Fibroblast of villous mesenchyme (primary cell): ENCODE measurements at places on chromosomes 7 and 10. TPM values are rescaled to one million over a fixed set of nuclear protein-coding genes. Genes with fewer than 3 reads are reported as not detected.
A peak's percentile ranks its signal among the peaks of the same experiment; 100 is the strongest.

DNA sequence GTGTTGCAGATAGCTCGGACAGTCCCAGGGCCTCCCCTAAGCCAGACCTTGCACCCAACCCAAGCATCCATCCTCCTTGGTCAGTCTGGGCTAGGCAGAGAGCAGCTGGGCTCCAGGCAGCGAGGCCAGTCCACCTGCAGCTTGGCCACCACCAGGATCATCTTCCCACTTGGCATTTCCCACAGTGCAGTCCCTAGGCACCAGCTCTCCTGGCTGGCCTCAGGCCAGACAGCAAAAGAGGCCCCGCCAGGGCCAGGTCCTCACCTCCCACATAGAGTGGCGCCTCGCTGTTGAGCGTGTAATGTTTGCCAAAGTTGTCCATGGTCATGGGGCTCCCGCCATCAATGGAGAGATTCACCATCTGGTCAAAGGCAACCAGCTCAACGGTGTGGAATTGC lies 171.7 kb downstream of the LCOR start:
- no peak for DNase-seq

The LRIT1 gene
- not detected in 2 replicates for total RNA-seq

The TMEM184A gene
- total RNA-seq = 0.64 and 0.86 TPM in 2 replicates

The KLF14 gene
- under 0.01 TPM in 2 replicates for total RNA-seq

The GHRHR gene
- not detected in 2 replicates for total RNA-seq

DNA sequence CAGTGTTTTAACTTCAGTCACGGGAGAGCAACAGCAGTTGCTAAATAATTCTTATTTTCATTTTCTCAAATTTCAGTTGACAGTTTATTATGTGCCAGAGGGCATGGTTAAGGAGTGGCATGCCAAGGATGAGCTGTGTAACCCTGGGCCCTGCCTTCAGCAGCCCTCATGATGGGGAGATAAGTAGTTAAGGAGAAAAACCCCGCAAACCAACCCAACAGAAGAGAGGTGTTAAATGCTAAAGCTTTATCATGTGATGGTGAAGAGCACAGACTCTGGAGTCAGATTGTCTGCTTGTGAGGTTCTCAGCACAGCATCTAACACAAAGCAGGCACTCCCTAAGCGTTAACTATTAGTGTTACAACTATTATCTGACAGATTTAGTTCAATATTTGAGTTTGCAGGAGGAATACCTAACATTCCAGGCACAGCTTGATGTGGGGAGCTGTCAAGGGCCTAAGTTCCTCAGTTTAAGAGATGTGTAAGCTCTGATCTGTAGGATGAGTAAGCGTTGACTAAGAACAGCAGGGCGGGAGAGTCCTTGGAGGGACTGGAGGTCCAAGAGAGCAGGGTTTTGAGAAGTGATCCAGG lies 29.6 kb downstream of the STAM start:
- peak; percentile 95 for DNase-seq

DNA sequence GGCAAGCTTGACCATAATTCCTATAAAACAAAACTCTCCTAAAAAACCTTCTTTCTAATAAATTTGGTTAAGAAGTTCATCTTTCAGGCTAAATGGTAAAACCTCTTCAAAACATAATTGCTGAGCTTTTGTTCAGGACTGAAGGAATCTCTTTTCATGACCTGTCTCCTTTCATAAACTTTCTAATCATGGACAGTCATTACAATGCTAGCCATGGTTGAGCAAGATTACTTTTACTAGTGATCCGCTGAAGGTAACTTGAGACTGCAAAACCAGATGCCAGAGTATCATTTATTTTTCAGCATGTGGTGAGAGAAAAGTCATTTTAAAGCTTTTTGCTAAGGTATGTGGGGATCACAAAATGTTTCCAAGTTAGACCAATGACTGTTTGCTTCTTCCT lies 186.4 kb upstream of the RHOBTB1 start:
- DNase-seq = peak; percentile 21

- DNase-seq = no peak
These were observed 641.0 kb upstream of the NRP1 start for GRCh38 chr10:33975481-33975880.

DNA sequence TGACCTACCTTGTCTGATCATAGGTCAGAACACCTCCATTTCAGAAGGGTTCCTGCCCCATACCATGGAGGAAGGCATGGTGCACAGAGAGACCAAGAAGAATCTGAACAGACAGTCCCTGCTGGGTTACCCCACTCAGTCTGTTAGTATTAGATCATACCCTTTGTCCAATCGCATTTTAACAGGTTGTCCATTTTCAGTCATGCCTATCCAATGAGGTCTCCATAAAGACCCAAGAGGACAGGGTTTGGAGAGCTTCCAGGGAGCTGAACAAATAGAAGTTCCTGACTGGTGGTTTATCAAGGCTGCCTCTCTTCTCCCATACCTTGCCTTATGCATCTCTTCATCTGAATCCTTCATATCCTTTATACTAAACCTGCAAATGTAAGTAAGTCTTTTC lies 21.2 kb upstream of the SLC16A12 start:
- no peak for DNase-seq

DNA sequence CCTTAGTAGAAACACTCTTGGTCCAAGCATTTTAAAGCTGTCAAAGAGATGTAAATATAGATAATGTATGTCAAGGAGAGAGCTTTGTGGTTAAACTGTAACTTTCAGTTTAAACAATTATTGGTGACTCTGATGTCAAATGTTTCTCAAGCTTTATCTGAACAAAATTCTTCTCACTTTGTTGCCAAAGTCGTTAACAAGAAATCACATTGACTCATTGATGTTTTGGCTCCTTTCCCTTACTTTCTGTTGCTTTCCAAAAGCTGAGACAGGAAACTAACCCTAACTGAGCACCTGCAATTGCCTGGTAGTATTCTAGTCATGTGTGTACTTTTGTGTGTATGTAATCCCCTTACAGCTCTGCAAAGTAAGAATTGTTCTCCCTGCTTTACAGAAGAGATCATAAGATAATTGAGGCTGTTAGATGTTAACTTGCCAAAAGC lies 108.5 kb downstream of the CFTR start:
- peak; percentile 93 for DNase-seq

DNA sequence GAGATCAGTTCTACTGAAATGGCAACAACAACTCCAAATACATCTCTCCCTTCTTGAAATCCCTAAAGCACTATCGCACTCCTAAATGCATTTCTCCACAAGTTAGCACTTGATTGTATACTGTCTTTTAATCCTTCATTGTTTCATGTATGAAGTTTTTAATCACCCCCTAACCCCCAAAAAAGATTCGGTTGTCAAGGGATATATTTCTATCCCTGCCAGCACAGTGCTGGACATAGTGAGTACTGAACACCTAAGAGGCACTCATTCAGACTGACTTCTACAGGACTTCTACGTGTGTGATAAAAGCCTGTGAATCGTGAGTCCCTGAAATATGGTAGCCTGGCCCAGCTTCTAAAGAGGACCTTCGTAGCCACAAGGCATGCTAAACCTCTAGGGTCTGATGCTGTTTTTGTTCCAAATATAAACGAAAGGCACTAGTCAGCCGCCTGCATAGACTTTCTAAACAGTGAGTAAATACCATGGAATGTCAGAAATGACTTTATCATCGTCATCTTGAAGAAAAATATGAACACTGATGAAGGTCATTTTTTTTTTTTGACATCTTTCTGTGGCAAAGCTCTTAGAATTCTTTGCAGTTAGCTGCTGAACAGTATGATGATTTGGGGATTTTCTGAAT lies 14.6 kb upstream of the ZSCAN21 start:
- DNase-seq = peak; percentile 92

DNA sequence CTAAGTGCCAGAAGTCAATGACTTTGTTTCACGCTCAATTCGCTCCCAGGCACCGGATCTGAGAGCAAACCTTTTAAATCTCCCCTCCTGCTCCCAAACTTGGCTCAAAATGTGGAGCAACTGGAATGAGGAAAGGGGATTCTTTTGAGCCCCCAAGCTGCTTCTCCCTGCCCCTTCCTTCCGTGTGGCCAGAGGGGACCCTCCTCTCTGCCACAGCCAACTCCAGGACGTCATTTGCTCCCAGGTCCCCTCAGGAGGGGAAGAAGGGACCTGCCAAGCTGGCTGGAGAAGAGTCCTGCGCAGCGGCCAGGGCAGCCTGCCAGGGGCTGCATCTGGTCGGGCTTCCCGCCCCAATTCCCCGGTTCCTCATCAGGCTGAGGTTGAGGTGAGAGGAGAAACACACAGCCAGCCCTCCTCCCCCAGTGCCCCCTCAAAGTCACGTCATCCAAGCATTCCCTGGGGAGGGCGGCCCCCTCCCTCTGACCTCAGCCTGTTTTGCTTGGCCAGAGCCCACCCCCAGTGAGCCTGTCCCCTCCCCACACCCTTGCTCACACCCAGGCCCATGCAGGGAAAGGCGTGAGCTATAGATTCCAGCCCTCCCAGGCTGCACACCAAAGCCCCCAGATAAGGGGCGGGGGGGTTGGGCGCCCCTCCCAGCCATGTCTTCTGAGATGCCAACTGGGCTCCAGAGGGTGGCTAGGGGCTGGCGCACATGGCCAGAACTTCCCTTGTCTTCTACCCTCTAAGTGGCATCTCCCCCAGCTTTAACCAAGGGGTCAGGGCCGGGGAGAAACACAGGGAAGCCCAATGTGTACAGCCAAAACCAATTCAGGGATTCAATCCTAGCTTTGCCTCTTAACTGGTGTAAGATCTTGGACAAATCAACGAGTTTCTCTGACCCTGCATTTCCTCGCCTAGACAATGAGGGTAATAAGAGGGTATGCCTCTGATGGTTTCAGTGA lies 35.0 kb downstream of the SH3PXD2A start:
- peak; percentile 23 for DNase-seq

GRCh38 chr7:66282591-66282935 lies 77.4 kb downstream of the TPST1 start:
- DNase-seq = no peak

The NANOS1 gene
- total RNA-seq = 1.9 and 6.0 TPM in 2 replicates

DNA sequence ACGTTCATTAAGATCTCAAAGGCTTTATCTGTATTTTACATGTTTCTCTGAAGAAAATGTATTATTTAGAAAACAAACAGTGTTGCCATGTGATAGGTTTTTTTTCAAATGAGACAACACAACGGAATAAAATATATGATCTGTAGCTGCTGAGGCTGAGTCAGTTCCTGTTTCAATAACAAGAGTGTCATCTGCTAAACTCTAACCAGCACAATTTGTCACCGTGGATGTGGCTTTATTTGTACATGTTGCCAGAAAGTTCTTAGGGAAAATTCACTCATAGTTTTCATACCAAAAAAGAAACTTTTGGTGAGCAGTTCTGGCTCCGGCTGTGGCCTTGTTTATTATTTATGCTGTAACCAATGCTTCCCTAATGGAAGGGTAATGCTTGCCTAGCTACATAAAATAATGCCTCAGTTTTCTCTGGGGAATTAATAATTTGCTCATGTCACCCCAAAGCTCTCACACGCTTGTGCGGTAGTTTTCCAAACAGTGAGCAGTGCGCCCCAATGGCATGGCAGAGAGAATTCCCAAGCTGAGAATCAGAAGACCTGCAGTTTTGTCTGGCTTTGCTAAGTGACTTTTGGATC lies 20.3 kb upstream of the KLF6 start:
- peak; percentile 86 for DNase-seq

The TAS2R41 gene
- not detected in 2 replicates for total RNA-seq

The GBX1 gene
- not detected in 2 replicates for total RNA-seq

GRCh38 chr10:30691639-30692015 lies 62.1 kb upstream of the LYZL2 start:
- DNase-seq = peak; percentile 21

The CXCL12 gene
- 67.4 and 69.9 TPM in 2 replicates for total RNA-seq

GRCh38 chr10:78739444-78740053 lies 329.2 kb upstream of the ZMIZ1 start:
- DNase-seq = no peak

DNA sequence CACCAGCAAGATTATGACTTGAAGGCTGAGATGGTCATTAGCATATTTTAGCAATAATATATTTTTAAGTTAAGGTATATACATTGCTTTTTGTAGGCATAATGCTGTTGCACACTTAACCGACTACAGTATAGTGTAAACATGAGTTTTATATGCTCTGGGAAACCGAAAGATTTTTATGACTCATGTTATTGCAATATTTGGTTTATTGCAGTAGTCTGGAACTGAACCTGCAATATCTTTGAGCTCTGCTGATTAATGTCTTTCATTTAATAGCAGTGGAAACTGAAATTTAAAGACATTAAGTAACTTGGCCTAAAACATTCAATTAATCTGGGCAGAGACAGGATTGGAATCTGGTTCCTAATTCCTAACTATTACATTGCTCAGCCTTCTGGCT lies 266.7 kb upstream of the PLXDC2 start:
- DNase-seq = peak; percentile 68

DNA sequence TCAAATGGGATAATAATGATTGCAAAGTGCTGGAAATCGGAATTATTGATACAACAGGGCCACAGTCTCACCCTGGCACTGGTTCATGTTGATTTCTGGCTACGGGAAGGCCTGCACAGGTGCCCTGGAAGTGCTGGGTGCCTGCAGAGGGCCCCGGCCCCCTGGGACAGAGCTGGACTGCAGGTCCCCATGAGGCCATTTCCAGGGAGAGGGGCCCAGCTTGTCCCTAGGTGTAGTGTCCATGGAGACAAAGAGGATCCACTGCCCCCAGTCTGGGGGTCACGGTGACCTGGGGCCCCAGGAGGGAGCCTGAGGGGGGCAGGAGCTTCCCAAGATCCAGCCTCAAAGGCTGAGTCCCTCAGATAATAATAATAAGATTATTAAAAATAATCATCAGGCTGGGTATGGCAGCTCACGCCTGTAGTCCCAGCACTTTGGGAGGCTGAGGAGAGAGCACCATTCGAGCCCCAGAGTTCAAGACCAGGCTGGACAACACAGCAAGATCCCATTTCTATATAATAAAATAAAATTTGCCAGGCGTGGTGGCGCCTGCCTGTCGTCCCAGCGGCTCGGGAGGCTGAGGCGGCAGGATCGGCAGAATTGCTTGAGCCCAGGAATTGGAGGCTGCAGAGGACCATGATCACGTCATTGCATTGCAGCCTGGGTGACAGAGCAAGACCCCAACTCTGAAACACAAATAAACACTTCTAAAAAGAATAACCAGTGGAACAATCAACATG lies 98.1 kb downstream of the MICALL2 start:
- DNase-seq = no peak

DNA sequence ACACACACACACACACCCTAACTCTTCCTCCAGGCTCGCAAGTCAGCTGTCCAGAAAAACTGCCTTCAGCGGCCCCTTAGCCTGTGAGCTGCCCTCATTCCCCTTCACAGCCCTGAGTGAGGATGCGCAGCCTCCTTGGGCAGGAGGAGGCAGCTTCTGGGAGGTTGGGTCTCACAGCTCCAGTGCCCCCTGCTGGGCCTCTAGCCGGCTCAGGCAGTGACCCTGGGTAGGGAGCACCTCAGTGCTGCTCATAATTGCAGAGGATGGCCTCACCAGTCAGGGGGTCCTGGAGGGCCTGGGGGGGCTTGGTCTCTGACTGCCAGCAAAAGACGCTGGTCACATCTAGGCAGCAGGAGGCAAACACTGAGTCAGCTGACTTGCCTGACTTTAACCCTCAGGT lies 43.7 kb downstream of the ZNF273 start:
- peak; percentile 1 for DNase-seq

GRCh38 chr10:43160921-43161255 lies 22.6 kb downstream of the CSGALNACT2 start:
- DNase-seq = no peak
